Activated CD8-positive, alpha-beta memory T cell treated with anti-CD3 and anti-CD28 coated beads for 4 hours (primary cell): ENCODE measurements at places on chromosomes 16 and 17.

DNA sequence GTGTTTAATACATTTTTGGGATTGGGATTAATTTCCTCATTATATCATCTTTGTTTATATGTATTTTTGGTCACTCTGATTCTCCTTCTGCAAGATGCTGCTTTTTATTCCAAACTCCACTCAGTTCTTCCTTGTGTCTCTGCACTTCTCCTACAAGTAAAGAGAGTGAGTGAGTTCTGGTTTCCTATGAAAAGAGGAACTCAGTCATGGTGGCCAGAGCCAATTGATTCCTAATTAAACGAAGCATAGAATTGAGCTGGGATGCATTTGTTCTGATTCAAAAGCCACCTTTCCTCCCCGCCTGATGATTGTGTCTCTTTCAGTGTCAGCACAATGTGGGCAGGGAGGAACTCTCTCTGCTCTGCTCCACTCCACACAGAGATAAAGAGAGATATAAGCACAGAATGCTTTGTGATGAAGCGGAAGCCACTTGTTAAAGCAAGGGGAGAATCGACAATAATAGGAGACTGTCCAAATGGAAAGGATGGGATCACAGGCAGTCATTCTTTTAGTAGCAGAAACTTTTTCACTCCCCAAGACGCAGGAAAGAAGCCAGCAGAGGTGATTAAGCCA lies 121.3 kb upstream of the GOT2 start:
- DNase-seq, result no peak

GRCh38 chr17:7997186-7997585 lies 5.2 kb upstream of the GUCY2D start:
- no peak for DNase-seq

GRCh38 chr17:62663304-62663703 lies 35.8 kb downstream of the MRC2 start:
- no peak for DNase-seq

DNA sequence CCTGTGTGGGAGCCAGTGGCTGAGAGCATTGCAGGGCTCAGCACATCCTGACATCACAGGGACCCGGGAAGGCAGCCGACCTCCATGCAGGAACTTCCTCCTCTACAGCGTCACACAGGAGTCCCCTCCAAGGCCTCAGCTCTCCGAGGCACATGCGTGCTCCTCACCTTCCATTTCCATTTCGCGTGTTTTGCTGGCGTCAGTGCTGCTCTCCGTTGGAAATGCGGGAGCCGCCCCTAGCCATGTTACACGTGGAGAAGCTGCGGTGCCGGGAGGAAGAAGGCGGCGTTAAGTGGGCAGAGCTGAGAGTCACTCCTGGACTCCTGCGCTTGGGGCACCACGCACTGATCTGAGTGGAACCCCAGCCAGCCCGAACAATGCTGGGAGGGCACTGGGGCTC lies 25.2 kb upstream of the CRISPLD2 start:
- DNase-seq, result no peak

DNA sequence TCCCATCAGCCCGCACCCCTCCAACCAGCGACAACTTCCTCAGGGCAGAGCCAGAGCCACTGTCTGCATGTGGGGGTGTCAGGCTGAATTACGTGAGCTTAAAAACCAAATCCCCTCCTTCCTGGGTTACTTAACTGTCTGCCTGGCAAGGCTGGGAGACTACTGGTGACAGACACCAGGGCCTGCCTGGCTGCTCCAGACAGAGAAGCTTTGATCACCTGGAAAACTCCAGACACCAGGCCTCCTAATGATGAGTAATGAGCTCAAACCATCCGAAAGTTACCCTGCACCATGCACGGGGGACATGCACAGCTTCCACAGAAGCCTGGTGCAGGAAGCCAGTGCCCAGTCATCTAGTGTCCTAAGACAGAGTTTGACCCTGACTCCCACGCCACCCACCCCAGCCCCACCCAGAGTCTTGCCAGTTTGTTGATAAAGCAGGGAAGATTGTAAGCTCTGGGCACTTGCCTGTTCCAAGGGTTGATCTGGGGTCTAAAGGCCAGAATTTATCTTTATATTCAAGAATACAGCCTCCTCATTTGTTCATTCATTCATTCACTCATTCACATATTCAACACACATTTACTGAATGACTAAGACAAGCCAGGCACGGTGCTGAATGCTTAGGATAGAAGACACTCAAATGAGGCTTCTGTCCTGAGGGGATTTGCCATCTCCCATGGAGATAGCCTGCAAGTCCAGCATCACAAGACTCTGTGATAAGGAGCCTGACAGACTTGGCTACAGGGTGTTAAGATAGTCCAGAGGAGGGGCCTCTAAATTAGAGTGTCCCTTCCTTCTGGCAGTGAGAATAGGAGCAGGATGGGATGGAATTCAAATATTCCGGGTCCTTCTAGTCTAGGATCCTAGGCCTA lies 7.2 kb upstream of the CCDC182 start:
- no peak for DNase-seq

DNA sequence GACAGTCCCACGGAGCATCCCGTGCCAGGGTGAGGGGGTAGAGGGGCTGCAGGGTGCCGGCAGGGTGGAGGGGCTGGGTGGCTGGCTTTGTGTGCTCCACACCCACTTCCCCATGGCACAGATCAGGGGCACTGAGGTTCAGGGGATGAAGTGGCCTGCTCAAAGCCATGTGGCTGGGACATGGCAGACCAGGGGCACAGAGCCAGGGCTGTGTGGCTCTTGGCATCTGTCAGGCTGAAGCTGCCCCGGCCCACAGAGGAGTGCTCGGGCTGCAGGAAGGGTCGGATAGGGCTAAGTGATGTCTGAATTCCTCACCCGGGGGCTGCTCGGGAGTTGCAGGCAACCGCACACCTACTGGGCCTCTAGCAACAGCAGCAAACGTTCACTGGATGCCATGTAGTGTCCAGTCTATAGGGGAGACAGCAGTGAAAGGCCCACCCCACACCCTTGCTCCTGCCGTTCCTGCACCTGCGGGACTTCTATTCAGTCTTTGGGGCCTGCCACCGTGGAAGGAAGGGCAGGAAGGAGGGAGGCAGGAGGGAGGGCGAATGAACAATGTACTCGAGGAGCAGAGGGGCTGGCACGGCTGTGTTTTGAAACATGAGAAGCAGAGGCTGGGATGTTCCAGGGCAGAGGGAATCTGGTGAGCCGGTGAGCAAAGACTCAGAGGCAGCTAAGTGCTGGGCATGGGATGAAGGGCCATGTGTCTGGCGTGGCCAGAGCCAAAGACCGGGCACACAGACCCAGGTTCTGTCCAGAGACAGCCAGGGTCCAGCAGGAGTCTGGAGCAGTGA lies 15.1 kb downstream of the SLC5A10 start:
- no peak for DNase-seq
